ENCODE measurements at places on chromosomes 5 and 9.

DNA sequence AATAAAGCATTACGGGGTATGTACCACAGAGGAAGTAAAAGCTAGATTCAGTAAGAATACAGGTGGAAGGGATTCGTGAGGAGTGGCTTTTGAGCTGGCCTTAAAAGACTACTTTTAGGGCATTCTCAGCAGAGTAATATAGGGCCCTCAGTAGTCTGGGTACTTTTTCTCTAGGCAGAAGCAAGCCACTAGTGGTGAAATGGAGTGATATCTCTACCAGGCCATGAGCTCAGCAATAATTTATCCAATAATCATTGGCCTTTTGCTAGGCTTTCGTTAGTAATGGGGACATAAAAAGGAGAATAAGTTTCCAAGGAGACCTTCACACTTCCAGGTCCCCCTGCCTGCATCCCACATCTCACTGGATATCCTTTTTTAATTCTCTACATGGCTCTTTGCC is 1.7 kb downstream of the POLR3G start:
- no peak for DNase-seq

- DNase-seq = no peak
These were observed 246.4 kb downstream of the ACTL7B start for GRCh38 chr9:108609227-108609896.

DNA sequence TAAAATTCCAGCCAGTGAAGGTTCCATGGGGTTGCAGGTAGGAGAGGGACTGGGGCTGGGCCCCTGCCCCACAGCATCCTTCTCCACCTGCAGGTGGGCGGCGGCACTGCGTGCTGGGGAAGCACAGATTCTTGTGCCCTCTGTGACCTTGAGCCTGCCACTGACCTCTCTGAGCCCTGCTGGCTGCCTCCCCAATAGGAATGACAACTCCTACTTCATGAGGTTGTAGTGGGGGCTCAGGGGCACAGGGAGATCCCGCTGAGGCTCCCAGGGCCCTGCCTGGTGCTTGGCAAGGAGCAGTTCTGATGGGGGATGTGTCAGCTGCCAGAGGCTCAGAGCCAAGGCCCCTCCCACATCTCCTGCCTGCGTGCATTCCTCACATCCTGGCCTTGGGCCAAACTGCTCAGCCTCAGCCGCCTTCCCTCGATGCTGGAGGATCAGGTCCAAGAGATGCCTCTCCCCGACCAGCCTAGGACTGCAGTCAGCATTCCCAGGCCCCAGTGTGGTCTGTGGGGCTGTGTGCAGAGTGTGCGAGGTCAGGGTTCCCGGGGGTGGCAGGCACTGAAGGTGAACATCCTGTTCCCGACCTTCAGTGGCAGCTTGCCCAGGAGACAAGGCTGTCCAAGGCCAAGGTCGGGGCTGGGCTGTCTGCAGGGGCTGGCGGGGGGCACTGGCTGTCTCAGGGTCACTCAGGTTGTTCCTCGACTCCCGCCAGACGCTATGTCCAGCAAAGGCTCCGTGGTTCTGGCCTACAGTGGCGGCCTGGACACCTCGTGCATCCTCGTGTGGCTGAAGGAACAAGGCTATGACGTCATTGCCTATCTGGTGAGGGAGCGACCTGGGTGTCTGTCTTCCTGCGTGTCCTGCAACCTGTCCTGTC is 7.0 kb downstream of the ASS1 start:
- DNase-seq = no peak

- DNase-seq = no peak
These were observed 240.8 kb downstream of the FSTL4 start for GRCh38 chr5:133371371-133372155.

- DNase-seq = no peak
These were observed 21.7 kb upstream of the C5orf47 start for GRCh38 chr5:173967241-173967640.

DNA sequence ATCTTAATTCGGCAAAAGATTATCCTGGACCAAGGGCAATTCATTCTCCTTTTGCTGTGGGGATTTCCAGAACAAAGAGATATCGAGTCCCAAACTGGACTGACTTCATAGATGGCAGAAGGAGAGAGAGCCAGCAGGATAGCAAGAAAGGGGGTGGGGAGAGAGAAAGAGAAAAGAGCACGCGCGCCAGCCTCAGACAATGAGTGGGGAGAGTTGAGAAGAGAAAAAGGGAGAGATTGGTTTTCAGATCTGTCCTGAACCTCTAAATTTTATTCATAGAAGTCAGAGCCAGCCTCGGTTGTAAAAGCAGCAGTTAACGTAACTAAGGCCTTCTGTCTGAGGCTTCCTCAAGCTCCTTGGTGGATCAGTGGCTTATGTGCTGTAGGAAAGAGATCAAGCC is 55.3 kb upstream of the ALDH1B1 start:
- no peak for DNase-seq

DNA sequence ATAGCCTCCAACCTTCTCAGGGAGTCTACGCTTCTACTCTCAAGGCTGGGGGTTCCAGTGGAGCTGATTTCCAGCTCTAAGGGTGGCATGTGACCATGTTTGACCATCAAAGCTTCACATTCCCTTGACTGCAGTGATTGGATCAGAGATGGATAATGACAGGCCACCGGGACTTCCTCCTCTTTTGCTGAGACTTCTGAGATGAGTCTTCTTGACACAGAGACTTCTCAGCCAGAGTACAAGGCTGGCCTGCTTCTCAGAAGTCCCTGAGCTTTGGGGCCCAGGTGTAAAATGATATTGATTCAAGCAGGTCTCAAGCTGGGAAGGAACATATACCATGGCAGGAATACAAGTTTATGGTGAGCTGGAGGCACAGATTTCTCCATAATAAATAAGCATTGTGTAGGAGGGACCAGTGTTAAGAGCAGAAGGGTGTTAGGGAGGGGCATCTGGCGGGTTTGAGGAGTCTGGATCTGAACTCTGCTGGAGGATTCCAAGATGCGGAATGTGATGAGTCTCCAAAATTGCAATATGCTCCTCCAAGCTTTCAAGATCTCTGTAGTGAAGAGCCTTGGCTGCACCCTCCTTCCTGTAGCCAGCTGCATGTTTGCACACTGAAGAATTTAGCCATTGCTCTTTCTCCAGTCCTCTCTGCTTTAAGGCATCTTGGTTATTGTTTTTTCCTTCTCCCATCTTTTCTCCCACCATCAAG is 41.7 kb upstream of the HSD17B4 start:
- DNase-seq = no peak

DNA sequence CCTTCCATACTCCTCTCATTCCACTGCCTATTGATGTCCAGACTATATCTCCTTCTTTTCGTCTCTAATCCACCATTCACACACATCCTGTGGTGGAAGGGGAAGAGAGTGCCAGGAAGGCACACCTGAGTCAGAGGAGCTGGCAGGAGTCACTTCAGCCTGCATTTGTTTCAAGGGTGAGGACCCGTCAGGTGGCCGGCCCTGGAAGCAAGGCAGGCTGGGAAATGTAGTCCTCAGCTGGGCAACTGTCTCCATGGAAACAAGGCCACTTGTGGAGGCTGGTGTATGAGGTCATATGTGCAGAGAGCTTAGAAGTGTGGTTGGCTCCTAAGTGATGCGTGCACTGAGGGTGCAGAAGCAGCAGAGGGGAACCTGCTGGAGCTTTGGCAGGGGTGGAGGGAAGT is 278.4 kb downstream of the NSG2 start:
- DNase-seq = no peak

DNA sequence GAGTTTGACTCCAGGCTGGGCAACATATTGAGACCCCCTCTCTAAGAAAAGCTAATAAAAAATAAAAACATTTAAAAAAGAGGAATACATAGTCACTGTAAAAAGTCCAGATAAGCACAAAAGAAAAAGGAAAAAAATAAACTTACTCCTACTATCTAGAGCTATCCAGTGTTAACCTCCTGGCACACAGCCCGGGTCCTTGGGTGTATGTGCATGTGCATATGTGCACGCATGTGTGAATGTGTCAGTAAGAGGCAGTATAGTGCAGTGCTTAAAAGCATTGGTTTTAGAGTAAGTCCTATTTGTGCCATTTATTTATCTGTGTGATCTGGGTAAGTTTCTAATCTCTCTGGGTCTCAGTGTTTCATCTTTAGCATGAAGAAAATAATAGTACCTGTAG is 26.7 kb downstream of the FAM219A start:
- no peak for DNase-seq

- DNase-seq = no peak
These were observed 813 bp downstream of the ERMP1 start for GRCh38 chr9:5832071-5832537.

DNA sequence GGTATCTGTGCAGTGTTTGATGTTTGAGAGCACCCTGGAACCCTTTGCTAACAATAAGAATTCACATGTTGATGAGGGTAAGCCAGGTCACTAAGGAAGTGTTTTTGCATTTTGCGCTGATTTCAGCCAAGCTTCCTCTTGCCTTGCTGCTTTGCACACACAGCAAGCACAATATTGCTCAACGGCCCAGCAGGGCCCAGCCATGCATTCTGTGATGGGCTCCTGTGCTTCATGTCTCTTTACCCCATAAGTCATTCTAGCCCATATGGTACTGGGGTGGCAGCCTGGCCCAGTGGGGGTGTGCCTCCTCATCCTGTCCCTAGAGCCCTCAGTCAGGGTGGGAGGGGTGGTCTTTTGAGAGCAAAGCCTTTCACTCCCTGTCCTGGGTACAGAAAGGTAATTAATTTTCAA is 481.3 kb downstream of the GADD45G start:
- DNase-seq = no peak

DNA sequence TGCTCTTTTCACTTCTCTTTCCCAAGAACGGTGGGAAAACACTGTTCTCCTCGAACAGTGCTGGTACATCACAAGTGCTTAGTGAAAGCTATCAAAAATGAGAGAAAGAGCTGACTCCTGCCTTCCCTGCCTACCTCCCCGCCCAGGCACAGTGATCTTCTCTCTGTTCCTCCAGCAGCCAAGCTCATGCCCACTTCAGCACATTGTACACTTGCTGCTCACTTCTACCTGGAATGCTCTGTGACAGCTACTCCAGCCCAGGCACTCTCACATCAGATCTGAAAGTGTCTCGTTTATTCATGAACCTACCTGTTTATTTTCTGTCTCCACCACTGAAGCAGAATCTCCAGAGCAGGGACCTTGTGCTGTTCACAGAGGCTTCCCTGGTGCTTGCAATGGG is 1.8 kb downstream of the SLC35D2 start:
- DNase-seq = no peak

GRCh38 chr5:124736082-124736804 is 10.2 kb downstream of the ZNF608 start:
- no peak for DNase-seq

GRCh38 chr5:131952301-131952857 is 6.9 kb upstream of the MEIKIN start:
- DNase-seq = no peak

DNA sequence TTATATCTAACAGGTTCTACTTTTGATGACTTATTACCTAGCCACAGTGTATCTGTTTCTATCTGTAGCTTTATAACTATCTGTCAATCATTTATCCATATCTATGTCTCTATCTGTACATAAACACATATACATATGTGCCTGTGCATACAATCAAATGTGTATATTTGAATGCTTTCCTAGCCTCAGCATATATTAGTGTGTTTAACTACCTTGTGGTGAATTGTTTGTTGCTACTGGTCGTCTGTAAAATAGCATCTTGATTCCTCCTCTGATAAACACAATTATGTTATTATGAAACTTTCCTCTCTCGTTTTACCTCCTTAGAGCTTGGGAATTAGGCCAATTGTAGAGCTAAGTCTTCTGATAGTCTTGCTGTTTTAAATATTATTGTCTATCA is 44.4 kb downstream of the PARP8 start:
- no peak for DNase-seq

DNA sequence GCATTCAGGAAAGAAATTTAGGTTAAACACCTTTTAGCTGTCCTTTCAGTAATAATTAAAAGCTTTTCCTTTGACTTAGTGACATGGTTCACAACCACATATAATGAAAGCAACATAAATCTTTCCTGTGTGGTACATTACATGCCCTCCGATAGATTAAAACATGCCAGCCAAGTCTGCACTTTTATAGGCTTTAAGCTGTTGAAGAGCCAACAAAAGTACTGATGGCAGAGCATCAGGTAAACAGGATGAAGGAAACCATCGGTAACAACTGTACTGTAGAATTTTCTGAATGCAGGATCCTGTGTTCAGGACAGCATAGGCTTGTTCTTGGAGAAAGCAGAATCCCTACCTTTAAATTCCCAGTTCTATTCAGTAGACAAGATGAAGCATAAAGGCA is 226.6 kb downstream of the MLLT3 start:
- DNase-seq = no peak

DNA sequence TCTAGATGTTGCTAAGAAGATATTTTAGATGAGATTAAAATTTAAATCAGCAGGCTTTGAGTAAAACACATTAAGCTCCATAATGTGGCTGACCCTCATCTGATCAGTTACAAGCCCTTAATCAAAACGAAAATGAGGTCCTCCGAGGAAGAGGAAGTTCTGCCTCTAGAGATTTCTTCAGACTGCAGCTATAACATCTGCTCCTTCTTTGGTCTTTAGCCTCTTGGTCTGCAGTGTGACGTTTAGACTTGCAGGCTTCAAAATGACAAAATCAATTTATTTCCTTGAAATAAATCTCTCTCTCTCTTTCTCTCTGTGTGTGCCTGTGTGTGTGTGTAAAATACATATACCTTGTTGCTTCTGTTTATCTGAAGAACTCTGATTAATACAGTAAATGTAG is 1429.8 kb upstream of the CDH9 start:
- DNase-seq = no peak

GRCh38 chr5:134086943-134087305 is 27.6 kb upstream of the TCF7 start:
- peak; percentile 73 for DNase-seq

DNA sequence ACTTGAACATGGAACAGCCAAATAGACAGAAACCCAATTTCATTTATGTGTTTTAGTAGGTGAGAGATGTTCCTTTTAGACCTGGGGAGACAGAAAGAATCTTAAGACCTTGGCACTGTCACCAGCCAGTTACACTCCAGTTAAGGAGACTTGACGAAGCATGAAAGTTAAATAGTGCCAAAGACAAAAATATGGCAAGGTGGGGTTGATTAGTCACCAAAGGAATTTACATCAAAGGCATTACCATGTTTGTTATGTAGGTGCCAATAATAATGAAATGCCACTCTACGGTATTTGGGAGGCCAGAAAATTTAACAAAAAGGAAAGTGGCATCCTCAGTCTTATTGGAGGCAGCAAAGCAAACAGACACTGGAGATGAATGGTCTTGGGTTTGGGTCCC is 9.2 kb upstream of the IL12B start:
- DNase-seq = no peak

DNA sequence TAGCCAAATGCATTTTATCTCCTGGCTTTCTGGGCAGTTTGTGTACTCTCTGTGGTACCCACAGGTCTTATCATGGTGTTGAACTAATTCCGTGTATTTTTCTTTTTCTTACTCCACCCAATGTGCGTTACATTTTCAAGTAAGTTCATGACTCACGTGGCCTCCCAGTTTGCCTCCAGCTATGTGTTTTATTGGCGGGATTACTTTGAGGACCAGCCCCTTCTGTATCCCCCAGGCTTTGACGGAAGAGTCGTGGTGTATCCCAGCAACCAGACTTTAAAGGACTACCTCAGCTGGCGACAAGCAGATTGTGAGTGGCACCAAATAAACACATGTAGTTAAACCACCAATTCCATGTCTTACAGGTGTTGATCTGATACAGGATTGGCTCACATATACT is 3.2 kb downstream of the THG1L start:
- no peak for DNase-seq

- DNase-seq = no peak
These were observed 141.2 kb upstream of the VLDLR start for GRCh38 chr9:2480255-2480837.

- no peak for DNase-seq
These were observed 207.0 kb downstream of the MEF2C start for GRCh38 chr5:88675708-88676636.

GRCh38 chr9:105414947-105415661 is 32.7 kb upstream of the FSD1L start:
- peak; percentile 18 for DNase-seq

GRCh38 chr9:129889122-129889940 is 54.1 kb downstream of the USP20 start:
- DNase-seq = no peak

Measured in stimulated activated CD4-positive, alpha-beta T cell treated with anti-CD3 and anti-CD28 coated beads, Interleukin-1b, Interleukin-23, amount 100 ng/mL, for 1 hour (primary cell).